ENCODE measurements at places on chromosomes 4 and X.

- ATAC-seq, result no peak
Measured at GRCh38 chr4:120771907-120772306, 150.6 kb downstream of the PRDM5 start.

- no peak for ATAC-seq
Measured at GRCh38 chr4:169663831-169664230, 43.5 kb downstream of the CLCN3 start.

- no peak for ATAC-seq
Measured at GRCh38 chr4:139526928-139527327, 29.1 kb downstream of the SETD7 start.

- ATAC-seq, result no peak
Measured at GRCh38 chrX:24196509-24196908, 47.0 kb downstream of the ZFX start.

DNA sequence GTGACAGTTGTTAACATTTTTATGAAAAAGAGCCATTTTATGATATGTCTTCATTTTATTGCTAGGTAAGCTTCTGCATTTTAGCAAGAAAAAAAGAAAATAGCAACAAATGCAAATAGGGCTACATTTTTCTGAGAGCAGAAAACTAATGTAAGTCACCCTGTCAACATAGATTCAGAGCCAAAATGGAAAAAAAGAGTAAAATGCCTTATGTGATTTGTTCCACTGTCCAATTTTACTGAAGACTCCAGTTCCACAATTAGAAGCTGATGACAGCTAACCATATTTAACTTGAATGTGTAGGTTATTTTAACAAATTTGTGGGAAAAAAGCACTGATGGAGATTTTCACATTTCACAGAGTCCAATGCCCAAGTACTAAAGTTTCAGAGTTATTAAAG is 772.3 kb downstream of the FAT4 start:
- ATAC-seq, result no peak

GRCh38 chr4:14100349-14100748 is 472.8 kb upstream of the BOD1L1 start:
- ATAC-seq, result no peak

GRCh38 chr4:162162672-162163071 is 1.1 kb downstream of the FSTL5 start:
- ATAC-seq, result no peak

GRCh38 chrX:96715481-96715880 is 30.8 kb downstream of the DIAPH2 start:
- no peak for ATAC-seq

GRCh38 chrX:39158801-39159657 is 357.8 kb downstream of the MID1IP1 start:
- no peak for ATAC-seq

DNA sequence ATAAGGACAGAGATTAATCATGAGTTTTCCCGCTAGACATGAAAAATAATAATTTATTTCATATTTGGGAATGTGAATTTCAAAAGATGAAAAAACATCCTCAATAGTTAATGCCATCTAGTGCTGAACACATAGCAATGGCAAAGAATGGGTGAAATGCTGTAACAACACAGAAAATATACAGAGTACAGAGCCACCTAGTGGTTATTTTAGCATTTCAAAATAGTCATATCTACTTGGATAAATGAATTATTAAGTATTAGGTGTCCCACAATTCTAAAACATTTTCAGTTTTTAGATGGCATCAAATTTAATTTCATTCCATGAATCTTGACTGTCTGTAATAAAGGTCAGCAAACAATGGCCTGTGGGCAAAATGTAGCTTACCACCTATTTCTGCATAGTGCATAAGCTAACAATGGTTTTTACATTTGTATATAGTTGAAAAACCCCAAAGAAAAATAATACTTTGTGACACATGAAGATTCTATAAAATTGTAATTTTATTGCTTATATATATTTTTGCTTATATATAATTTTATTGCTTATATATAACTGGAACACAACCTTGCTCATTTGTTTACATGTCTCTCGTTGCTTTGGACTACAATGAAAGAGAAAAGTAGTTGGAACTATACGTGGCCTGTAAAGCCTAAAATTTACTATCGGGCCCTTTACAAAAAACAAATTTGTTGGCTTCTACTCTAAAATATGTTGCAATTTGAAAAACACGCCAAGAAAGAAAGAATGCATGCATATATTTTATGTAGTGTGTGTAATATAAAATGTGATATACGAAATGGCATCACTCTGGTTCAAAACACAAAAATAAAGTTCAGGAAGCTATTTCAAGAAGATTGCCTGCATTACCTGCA is 99.1 kb upstream of the FAM47C start:
- ATAC-seq, result no peak

GRCh38 chr4:100833906-100834305 is 316.1 kb upstream of the EMCN start:
- ATAC-seq, result no peak

DNA sequence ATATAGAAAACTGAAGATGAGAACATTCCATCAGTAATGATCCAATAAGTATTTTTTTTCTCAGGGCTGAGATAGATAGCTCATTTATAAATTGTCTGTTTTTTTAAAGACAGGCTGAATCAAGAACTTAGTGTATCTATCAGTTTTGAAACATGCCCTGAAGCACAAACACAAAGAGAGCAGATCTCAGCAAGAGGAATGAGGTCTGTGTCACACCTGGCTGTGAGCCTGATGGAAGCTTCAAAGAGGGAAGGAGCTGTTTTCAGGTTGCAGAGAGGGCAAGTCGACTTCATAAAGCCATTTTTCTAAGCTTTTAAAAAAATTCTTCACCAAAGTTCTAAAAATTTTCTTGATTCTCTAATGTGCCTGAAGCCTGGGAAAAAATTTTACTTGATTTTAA is 434.9 kb downstream of the PDGFC start:
- ATAC-seq, result no peak

DNA sequence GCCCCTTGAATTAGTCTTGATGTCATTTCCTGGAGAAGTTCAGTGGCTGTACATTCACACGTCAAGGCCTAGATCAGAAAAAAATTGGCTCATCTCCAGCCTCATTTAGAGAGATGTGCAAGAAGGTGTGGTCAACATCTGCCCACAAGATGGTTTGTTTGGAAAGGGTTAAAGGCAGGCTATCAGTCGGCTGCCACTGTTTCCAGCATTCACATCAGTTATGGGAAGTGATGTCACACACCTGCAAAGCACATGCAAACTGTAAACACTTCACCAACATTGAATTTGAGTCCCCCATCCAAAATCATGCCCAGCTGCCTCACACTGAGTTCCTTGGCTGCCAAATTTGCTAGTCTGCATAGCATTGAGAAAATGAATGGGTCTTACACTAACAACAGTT is 498.3 kb upstream of the INTU start:
- ATAC-seq, result no peak

- ATAC-seq, result peak; percentile 66
Measured at GRCh38 chr4:122539861-122540465, 80.9 kb downstream of the IL21 start.

- ATAC-seq, result no peak
Measured at GRCh38 chr4:40185830-40186664, 10.8 kb upstream of the RHOH start.

- no peak for ATAC-seq
Measured at GRCh38 chr4:54547299-54548097, 110.3 kb upstream of the KIT start.

DNA sequence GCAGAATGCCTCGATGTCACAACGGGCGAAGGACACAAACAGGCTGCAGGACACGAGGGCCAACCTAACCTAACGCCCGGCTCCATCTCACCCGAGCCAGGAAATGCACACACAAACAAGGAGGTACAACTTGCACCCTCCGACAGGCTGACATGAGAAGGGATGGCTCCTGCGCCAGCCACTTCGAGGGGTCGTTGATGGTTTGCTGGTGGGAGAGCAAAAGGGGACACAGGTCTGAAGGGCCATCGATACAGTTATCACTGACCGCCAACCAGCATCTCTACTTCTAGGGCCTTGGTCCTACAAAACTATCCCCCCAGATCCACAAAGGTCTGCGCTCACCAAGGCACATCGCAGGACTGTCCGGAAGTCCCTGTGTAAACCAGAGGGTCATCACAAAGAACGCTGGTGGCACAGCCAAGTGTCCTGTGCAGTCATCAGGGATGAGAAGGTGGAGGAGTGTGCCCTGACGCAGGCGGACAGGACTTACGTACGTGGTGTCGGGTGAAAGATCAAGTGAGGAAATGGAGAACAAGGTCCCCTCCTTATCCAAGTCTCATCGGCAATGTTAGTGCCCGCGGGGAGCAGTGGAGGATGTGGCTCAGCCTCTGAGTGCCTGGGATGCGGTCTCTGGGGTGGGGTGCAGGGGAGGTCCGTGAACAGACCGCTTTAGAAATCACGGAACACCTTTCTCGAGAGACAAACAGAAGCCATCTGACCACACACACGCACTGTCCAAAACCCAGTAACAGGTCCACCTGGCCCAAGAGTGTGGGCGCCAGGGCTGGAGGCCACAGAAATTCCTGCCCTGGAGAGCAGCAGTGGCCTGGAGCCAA is 7.0 kb downstream of the MXD4 start:
- no peak for ATAC-seq

GRCh38 chr4:108620101-108620932 is at the start of gene RPL34:
Gene RPL34, plus strand, starts transcription at chr4:108620576. Its CDS starts 1,384 bp downstream, at chr4:108621960.
- ATAC-seq, result peak; percentile 97

DNA sequence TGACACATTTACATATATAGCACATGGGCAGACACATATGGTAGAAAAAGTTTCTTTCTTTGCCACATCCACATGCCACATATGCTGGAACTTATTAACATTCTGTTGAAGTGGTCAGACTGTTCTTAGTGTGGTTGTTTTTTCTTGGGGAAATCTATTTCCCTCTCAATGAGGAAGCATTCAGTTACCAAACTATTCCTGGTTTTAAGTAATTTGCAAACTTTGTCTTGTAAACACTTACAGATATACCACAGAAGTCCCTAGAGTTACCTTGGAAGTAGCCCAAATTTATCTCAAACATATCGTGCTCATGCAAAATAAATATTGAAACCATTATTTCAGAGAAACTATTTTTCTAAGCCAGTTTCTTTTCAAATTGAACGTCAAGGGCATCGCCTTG is 625.5 kb upstream of the INTU start:
- no peak for ATAC-seq

- ATAC-seq, result peak; percentile 28
Measured at GRCh38 chr4:36241771-36242170, 2.5 kb downstream of the ARAP2 start.

GRCh38 chr4:38366456-38366855 is 297.5 kb upstream of the KLF3 start:
- no peak for ATAC-seq

GRCh38 chr4:155883895-155884294 is 17.8 kb upstream of the ASIC5 start:
- no peak for ATAC-seq

DNA sequence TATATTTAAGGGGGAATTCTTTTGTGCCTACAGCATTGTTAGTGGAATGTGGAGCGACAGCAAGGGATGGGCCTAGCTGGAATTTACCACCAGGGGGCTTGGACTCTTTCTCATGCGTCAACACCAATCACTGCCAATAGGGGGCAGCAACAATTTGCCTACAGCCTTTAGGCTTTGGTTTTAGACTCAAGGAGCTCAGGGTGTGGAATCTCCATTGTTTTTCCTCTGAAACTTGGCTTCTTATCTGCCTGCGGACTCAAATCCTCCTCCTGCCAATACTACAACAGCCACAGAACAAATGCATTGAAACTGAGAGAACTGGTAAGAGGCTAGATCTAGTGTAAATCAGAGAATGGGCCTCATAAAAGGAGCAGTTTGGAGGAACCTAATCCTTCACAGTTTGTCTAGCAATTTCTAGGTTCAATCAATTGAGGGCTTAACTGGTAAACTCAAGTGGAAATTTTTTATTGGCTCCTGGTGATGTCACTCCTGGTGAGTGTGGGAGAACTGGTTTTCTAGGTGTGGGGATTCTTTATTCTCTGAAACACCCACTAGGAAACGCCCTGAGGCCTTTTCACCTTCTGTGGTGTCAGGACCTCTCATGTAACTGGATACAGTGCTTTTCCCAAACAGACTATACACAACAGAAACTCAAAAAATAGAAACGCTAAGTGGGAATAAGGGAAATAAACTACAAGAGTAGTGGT is 27.9 kb upstream of the TMSB4X start:
- ATAC-seq, result no peak

- no peak for ATAC-seq
Measured at GRCh38 chrX:15188039-15188438, 81.8 kb downstream of the ASB9 start.

- no peak for ATAC-seq
Measured at GRCh38 chr4:185033950-185034349, 15.7 kb downstream of the HELT start.

- no peak for ATAC-seq
Measured at GRCh38 chr4:25427871-25428270, 50.8 kb downstream of the ANAPC4 start.

GRCh38 chrX:123436512-123437136 is 252.5 kb downstream of the GRIA3 start:
- ATAC-seq, result no peak

- no peak for ATAC-seq
Measured at GRCh38 chrX:130778773-130779172, 124.2 kb downstream of the ENOX2 start.

DNA sequence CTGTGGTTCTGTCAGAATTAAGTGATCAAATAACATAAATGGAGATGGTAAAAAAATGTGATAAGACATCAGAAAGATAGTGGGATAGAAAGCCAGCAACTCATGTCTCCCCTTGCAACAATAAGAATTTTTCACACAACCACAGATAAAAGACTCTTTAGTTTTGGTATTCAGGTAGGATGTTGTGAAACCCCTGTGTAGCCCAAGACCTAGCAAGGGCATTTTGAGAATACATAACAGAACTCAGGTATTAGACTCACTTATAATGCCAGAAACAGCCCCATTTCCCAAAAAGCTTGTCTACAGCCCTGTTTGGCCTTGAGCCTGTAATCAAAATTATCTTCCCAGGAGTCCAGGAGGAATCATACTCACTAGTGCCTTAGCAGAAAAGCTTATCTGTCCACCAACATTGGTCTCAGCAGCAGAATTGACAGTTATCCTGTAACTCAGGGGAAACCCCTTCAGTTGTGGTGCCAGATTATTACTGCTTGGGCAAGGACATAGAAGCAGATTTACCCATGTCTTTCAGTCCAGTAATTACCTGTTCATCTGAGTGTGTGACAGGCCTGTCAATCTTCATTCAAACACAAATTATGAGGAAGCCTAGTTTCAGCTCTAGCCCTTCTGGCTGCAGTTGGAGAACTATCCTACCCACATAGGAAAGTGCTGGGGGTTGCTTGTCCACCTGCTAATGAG is 41.0 kb upstream of the UGT2B17 start:
- no peak for ATAC-seq

DNA sequence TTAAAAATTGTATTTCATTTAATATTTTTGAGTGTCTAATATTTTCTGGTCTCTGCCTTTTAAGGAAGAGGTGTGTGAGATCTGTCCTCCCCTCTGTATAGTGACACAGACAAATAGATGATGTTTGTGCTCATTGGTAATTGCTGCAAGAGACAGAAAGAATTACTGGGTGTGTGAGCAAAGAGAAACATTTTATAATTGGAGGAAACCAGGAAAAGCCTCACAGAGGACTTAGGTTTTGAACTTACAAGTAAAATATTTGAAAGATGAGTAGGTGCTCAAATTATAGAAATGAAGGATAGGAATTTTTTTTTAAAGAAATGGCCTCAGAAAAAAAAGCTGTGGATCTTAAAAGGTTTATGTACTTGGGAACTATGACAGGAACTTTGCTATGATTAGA is 149.8 kb downstream of the SPCS3 start:
- ATAC-seq, result no peak

GRCh38 chrX:143466130-143466529 is 51.1 kb downstream of the SPANXN3 start:
- ATAC-seq, result no peak

GRCh38 chr4:176277162-176277904 is 8.3 kb upstream of the ASB5 start:
- no peak for ATAC-seq
